Renal pelvis (tissue), 12 donors: ENCODE measurements at places on chromosomes 1 and 21. TPM values are rescaled to one million over a fixed set of nuclear protein-coding genes. Genes with fewer than 3 reads are reported as not detected.

GRCh38 chr1:227449741-227450441 lies 113.5 kb upstream of the ZNF678 start:
- DNase-seq = no peak

DNA sequence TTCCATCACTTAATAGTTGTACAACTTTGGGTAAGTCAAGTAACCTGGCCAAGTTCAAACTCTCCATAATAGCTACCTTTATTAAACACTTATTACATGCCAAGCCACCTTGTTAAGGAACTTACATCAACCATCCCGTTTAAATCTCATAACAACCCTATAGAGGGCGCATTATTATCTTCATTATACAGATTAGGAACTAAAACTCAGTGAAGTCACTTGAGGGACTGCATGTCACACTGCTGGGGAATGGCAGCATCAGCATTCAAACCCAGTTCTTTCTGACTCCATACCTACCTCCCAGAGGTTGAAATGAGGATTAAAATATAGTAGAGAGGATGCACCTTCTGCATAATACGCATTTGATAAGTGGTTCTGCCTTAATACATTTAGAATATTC lies 47.1 kb upstream of the PLA2G2C start:
- DNase-seq = no peak

DNA sequence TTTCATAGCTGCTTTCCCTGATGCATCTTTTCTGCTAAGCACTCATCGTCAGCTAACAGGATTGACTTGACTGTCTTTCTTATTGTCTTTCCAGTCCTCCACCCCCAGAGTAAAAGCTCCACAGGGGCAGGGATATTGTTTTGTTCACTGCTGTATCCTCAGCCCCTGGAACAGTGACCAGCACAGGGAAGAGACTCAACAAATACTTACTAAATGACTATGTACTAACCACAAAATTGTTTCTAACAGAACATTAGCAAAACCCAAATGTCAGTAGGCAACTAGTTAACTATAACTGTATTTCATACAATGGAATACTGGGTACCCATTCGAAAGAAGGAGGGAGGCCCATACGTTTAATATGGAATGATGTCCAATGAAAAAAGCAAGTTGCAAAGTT lies 53.0 kb downstream of the BCAR3 start:
- DNase-seq = no peak

- no peak for DNase-seq
Measured at GRCh38 chr21:34593954-34594531, 20.9 kb downstream of the RCAN1 start.

DNA sequence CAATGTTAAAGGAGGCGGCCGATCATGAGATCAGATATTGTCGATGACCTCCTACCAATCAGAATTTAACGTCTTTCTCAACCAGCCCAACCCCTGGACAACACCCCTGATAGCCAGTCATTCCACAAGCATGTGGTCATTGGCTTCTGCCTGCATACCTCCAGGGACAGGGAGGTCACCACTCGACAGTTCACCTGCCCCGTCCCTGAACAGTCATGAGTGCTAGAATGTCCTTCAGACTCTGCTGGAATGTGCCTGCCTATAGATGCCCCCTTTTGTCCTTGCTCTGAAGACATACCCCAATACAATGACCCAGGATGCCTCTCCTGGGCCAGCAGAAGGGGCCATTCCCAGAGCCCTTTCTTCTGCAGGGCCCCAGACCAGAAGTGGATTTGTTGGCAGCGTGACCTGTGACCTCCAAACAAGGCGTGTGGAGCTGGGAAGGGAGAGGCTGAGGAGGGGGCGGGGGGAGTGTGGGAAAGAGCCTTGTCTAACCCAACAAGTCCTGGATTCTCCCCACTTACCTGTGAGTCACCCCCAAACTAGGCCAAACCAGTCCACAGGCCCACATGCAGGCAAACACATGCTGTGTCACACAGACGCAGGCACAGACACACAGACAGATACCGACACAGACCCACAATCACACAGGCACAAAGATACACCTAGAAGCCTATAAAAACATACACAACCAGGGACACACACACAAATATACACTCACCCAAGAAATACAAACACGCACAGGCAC lies 2.2 kb downstream of the CRYBG2 start:
- DNase-seq = no peak

DNA sequence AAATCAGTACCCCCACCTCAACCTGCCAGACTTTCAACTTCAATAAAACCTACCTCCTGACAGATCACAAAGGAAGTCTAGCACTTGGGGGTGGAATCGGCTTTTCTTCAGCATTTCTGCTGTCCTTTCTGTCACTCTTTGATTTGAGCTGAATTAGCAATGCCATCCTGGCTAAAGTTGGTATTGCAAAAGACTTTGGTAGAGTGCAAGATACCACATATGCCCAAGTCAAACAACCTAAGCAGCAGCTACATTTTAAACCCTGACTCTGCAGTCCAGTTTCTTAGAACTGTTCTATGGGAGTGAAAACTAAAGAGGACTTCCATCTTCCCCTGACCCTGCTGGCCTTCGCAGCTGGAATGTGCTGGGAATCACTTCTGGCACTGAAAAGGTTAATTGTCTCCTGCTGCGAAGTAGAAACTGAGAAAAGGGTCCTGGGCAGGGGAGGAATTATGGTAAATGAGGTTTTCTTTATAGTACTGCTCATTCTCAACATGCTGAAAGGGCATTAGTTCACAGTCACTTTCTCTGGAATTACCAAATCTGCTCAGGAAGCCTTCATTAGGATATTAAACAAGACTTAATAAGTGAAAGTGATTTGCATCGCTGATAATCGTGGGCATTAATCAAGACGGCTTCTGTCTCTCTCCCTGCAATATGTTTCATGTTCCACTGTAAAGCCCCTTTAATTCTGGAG lies 126.2 kb upstream of the SMYD2 start:
- peak; percentile 23 for DNase-seq

DNA sequence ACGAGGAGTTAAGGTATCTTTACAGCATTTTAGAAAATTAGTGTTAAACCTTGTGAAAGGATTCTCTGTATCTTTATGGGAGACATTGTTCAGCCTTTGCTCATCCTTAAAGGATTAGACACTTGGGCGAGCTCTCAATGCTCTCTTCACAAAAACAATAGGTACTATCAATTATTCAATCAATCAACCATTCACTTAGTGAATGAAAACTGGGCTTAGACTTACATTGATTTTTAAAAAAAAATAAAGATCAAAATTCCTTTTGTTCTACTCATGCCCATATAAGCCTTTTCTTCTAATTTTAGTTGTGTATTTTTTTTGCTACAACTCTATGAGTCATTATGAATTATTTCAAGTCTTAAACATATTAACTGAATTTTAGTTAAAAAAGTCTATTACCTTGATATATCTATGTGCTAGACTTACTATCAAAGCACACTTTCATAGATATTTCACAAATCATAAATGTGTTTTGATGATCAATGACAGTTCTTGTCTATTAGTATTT lies 181.2 kb downstream of the DPYD start:
- no peak for DNase-seq

GRCh38 chr1:226681652-226682493 lies 57.2 kb downstream of the ITPKB start:
- DNase-seq = no peak

DNA sequence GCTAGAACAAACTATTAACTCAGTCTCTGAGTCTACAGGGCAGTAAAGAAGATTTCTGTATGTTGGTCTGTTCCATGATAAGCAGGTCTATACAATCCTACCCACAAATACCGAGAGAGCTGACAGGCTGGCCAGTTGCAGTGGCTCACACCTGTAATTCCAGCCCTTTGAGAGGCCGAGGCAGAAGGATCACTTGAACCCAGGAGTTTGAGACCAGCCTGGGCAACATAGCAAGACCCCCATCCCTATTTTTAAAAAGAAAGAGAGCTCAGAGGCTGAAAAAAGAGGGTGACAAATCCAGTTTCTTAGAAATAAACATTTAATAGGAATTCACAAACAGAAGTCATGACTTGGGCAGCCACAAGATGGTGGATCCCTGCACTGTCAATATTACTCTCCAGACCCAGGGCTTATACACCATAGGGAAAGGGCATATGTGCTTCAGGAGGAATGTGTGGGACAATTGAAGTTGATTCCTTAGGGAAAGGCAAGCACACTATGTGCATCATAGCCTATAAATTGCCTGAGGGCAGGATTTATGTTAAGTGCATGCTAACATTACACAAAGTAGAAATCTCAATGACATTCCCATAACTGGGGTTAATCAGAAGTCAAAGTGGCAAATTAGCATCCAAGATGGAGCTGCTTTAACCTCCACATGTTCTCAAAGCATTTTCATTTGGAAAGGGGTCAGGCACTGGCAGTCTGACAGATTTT lies 66.8 kb downstream of the SLC16A1 start:
- DNase-seq = no peak

DNA sequence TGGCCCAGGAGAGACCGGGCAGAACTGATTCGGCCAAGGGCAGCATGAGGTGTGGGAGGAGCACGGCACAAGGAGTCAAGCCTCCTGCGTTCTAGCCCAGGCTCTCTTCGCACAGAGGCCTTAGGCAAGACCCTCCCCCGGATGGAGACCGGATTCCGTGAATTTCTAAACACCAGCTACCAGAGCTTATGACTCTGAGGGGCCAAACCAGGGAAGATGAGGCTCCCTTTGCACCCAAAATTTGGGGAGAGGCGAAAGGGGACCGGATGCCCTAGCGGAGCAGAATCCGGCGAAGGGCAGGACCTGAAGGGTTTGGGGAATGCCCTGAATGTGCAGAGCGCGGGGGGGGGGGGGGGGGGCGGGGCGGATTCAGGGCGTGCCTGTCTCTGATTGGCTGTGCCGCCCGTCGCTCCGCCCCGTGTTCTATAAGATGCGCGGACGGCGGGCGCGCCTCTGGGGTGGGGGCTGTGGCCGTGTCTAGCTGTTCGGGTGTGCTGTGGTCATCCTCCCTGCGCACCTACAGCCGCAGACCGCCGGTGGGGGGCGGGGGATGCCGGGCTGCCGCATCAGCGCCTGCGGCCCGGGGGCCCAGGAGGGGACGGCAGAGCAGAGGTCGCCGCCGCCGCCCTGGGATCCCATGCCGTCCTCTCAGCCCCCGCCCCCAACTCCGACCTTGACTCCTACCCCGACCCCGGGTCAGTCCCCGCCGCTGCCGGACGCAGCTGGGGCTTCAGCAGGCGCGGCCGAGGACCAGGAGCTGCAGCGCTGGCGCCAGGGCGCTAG lies at the start of gene TRNP1:
TRNP1 (plus strand) TSS at position 456 of the 783 bp plus-strand sequence; CDS start at position 551, 95 bp downstream.
- peak; percentile 70 for DNase-seq

GRCh38 chr1:40692429-40692895 lies 958 bp downstream of the NFYC start:
- no peak for DNase-seq

GRCh38 chr1:216531263-216532239 lies 108.3 kb upstream of the USH2A start:
- peak; percentile 20 for DNase-seq

- DNase-seq = no peak
Measured at GRCh38 chr1:3846541-3846940, 10.5 kb downstream of the CEP104 start.

DNA sequence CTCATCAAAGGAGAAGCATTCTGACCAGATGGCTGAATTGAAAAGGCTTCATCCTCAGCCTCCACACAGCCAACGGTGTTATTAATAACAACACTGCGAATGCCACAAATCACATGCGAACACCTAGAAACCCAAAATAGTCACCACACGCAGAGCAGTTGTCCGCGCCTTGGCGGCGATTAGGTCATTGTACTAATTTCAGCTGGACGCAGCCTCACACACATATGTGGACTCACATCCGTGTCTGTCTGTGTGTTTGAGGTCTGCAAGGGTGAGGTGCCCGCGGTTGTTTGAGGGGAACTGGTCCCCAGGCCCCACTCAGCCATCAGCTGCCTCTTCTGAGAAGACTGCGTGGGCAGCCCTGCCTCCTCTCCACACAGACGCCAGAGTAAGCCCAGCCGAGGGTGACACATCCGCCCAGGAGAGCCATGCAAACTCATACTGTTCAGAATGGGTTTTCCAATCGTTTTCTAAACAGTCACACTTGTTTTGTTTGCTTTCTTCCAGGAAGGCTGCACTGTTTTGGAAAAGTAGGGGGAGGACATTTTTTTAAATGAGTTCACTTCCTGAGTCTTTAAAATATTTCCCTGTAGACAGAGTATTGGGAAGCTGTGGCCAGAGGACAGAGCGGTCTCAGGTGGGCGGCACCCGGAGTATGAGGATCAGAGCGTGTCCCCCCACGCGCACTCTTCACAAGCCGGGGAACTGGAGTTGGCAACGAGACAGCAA lies 53.4 kb downstream of the TOMM20 start:
- DNase-seq = peak; percentile 64

- no peak for DNase-seq
Measured at GRCh38 chr1:31771891-31772668, 7.9 kb upstream of the ADGRB2 start.

- no peak for DNase-seq
Measured at GRCh38 chr1:219573960-219574359, 38.9 kb downstream of the ZC3H11B start.

GRCh38 chr1:97976801-97977200 lies 56.0 kb upstream of the DPYD start:
- no peak for DNase-seq

GRCh38 chr1:205920159-205920558 lies 23.1 kb downstream of the SLC26A9 start:
- DNase-seq = peak; percentile 12

GRCh38 chr1:223429821-223430220 lies 36.6 kb downstream of the CCDC185 start:
- DNase-seq = no peak

DNA sequence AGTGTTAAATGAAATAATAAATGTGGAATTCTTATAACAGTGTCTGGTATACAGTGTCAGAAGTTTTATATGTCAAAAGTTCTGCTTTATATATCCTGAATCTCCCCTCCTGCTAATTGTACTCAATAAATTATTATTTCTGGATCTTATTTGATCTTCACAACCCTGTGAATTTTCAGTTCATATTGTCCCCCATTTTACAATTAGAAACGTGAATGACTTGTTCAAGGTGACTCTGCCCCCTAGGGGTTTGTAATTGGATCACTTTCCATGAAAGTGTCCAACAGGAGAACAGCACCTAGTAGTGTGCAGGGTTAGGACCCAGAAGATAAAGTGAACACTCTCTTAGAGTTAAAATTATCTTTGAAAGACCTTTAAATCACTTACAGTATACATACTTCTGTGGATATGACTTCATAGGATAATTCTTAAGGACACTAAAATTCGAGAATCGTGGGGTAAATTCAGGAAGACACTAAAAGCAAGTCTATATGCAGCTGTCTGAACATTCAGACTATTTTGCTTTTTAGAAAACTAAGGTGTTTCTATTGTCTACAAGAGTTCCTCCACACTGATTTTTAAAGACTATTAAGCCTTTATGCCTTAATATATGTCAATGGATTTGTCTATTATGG lies 4.5 kb upstream of the DDR2 start:
- DNase-seq = no peak

- no peak for DNase-seq
Measured at GRCh38 chr1:46552357-46553237, 1.1 kb upstream of the KNCN start.

The UMODL1 gene
- polyA plus RNA-seq = 0.10 TPM

The LRIG2 gene
- 12.8 TPM for polyA plus RNA-seq

The S100A7A gene
- polyA plus RNA-seq = not detected

The PADI2 gene
- 2.3 TPM for polyA plus RNA-seq

The HTR6 gene
- polyA plus RNA-seq = 2.7 TPM

The DYNLT4 gene
- polyA plus RNA-seq = 0.19 TPM
